ENCODE measurements at places on chromosomes 16 and 17.
A peak's percentile ranks its signal among the peaks of the same experiment; 100 is the strongest.

GRCh38 chr17:60086818-60087591 is 8.3 kb upstream of the HEATR6 start:
- peak; percentile 71 for DNase-seq

DNA sequence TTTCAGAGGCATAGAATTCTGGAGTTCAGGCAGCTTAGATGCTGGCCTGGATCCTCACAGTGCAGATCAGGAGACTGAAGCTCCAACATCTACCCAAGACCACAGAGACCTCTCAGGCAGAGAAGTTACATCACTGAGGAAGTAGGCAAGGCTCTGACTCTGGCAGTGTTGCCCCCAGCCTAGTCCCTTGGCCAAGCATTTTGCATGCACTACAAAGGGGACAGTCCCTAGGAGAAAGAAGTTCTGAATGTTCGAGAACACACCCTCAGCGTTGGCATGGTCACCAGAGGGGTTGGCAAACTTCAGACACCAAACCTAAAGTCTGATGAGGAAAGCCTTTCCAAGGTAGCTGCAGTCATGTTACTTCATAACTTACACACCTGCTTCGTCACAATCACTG is 2.5 kb downstream of the RANBP10 start:
- DNase-seq = no peak

- no peak for DNase-seq
Observed at GRCh38 chr16:86562356-86562755, 4.3 kb upstream of the FOXC2 start.

DNA sequence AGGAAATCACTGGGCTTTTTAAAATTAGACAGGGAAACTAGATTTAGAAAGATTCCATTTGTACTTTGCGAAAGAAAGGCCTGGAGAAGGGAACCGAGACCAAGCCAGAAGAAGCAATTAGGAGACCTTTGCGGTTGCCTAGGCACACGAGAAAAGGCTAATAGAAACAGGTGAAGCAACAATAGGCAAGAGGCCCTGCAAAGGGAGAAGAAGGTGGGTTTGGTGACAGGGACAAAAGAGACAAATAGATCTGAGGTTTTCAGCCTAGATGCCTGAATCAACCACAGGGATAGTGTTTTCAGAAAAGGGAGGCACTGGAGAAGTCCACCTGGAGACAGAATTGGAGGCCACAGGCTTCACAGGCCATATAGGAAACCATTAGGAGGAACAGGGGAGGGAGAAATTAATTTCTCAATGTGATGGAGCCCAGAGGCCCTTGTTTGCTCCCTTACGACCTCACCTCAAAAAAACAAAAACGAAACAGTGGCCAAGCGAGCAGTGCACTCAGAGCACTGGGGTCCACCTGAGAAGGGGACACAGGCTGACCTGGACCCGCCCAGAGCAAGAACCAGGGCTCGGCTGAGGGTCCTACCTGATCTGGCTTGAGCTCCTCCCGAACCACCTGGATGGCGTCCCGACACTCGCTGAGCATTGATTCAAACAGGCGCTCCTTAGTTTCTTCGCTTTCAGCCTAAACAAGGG is 22.3 kb downstream of the SRP68 start:
- no peak for DNase-seq

GRCh38 chr17:56681561-56682266 is 88.2 kb downstream of the NOG start:
- peak; percentile 94 for DNase-seq

GRCh38 chr16:57690782-57691471 is 3.7 kb upstream of the DRC7 start:
- DNase-seq = no peak

- DNase-seq = no peak
Observed at GRCh38 chr17:18324140-18325050, 9.3 kb downstream of the SMCR8 start.

DNA sequence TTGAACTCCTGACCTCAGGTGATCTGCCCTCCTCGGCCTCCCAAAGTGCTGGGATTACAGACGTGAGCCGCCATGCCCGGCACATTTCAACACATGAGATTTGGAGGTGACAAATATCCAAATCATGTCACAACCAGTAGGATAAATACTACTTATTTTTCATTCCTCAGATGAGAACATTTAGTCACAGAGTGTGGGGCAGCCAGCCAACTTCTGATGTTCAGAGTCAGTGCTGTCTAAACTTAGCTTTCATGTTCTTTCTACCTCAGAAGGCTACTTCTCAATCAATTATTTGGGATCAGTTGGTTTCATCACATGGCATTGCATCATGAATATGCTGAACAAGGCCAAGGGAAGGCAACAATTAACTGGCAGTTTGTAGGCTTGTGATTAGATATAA is 134.5 kb downstream of the CDH13 start:
- DNase-seq = peak; percentile 86

DNA sequence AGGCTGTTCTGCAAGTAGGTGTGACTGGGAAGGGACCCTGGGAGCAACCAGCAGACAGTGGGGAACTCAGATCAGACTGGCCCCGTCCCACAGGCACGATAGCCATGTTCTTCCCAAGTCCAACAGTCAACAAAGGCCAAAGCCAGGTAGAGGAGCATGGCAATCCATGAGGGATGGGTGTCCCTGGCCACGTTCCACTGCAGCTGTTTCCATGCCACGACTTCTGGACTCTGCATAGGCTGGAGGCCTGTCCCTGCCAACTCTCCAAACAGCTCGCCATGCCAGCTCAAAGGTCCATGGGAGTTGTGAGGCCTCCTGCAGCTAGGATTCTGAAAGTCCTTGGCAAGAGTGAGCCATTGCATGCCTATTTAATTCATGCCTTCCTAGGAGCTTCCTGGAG is 459.8 kb downstream of the CDH8 start:
- no peak for DNase-seq

GRCh38 chr16:80804056-80804525 is 307 bp downstream of the CDYL2 start:
- peak; percentile 62 for DNase-seq

DNA sequence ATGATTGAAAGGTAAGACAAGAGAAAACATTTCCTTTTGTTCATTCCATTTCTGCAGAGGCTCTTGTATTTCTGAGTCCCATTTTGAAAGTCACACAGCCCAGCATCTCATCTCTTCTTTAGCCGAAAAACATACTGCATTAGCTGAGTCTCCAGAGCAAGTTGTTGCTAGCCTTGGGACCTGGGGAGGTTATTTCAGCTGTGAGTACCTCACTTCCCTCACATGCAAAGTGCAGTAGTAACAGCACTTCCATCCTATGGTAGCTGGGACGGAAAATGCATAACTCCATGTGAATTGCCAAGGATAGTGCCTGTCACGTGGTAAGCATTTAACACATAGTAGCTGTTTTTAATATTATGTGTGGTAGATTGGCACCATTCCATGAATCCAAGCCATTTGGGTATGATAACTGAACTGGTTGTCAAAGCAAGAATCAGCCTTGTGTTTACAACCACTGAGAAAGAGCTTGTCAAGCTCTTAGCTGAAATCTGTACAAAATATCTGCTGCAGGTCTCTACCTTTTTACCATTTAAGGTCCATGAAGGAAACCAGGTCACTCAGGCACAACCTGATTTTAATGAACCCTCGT is 345.7 kb downstream of the CDH13 start:
- DNase-seq = no peak

DNA sequence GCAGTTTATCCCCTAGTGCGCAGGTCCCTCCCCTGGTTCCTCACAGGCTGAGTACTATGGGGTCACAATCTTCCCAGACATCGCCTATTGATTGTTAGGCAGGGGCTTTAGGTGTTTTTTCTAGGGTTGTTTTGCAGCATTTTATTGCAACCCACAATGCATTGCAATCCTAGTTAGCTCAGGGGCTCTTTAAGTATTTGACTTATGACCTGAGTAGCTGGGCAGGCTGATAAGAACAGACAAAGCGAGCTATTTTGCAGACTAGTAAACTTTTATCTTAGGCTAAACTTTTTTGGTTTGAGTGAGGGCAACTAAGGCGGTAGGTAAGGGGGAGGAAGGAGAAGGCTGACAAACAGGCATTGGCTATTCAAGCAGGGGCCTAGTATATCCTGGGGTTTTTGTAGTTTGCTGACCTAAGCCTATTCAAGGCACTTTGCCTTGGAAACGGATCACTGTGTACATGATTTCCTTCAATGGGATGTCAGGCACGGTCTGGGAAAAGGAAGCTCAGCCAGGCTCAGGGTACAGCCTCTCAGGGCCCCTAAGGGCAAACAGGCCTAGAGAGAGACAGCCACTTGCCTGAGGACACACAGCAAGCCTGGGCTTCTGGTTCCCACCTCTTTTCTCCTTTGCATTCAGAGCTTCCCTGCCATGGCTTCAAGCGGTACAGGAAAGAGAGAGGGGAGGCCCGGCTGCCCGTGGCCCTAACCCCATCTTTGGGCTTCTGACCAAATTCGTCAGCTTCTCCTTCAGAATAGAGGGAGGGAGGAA is 6.4 kb downstream of the DRC7 start:
- DNase-seq = no peak

GRCh38 chr16:65414284-65414984 is 292.6 kb upstream of the CDH11 start:
- DNase-seq = peak; percentile 92

GRCh38 chr17:59415397-59415796 is 83.9 kb downstream of the YPEL2 start:
- no peak for DNase-seq

GRCh38 chr16:72999541-73000019 is 48.3 kb downstream of the ZFHX3 start:
- no peak for DNase-seq

DNA sequence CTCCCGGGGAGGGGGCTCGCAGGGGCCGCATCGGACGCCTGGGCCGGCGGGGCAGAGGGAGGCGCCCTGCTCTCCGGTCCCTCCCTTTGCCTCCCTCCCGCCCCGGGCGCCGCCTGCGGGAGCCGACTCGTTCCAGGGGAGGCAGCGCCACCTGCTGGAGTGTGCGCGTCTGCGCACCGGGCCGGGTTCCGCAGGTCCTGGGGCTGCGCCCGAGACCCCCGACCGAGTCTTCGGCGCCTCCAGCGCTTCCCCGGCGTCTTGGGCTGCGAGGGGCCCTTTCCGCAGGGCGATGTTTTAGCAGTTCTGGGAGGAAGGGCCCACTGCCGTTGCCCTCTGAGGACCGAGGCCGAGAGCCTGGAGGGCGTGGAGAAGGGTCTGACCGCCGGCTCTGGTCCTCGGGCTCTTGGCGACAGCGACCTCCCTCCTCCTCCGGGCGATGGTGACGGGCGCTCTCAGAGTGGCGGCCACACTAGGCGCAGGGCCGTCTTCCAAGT is 106.3 kb downstream of the SEC14L1 start:
- peak; percentile 75 for DNase-seq

GRCh38 chr16:23055481-23055880 is 93.8 kb downstream of the USP31 start:
- DNase-seq = no peak

DNA sequence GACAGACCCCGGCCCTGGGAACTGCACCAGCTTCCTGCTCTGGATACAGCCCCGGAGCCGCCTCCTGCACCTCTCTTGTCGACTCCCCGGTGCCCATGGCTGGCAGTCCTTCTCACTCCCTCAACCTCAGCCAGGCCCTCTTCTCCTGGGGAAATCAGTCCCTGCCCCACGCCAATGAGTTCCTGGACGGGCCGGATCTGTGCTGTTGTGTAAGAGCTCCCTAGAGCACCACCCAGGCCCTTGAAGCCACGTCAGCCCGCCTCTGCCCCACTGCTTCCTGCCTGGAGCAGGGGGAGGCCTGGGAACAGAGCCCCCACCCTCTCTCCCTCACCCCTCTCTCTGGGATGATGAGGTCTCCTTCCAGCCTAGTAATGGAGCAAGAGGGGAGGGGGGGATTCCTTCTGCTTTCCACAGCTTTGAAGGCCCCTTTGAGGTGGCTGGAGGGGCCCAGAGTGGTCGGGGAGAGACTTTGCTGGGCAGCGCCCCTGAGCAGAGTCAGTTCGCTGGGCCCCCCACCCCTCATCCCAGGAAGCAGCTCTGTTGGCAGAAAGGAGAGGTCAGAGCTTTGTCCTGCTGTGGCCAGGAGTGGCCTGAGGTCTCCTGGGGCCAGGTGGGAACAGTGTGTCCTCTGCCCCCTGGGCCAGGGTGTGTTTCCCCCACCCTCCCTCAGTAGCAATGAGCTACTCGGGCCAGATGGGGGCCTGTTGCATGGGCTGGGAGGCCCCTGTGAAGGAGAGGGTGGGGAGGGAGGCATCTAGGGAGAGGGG is 3.8 kb downstream of the PRR29 start:
- DNase-seq = no peak

DNA sequence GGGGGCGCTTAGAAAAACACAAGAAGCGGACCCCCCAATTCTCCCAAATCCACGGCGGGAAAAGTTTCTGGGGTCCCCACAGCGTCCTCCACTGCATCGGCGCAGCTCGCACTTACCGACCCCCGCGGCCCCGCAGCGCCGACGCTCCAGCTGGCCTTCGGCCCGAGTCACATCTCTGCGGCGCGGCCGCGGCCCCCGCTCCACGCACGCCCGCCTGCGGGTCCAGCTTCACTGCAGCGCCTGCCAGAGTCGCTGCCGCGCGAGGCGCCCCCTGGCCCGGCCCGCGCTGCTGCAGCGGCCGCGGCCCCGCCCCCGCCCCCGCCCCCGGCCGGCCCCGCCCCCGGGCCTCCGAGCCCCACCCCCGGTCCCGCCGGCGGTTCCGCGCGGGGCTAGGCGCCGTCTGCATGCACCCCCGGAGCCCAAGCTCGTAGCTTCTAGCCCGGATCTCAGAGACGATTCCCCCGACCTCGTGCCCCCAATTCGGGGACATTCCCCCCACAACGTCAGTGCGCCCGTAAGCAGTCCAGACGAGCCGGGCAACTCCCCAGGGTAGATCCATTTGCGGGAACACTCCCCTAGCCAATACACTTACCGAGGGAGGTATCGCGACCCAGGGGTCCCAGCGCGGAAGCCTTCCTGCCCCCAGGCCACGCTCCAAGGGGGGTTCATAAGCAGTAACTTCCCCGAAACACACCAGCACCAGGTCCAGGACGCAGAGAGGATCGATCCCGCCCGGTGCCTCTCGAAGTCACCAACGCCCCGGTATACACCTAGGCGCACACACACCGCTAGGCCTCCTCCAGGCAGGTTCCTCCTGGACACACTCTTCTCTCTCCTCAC is at the start of gene GPRC5B:
Gene GPRC5B, minus strand, starts transcription at position 238 of the 840 bp plus-strand sequence. CDS start 12,003 bp downstream, outside the sequence.
- no peak for DNase-seq

Data from fibroblast of upper back skin (primary cell).